SK-N-SH (cell line): ENCODE measurements at places on chromosomes 2 and 18.
A peak's percentile ranks its signal among the peaks of the same experiment; 100 is the strongest.

- H3K4me3 ChIP-seq = no peak overlapping the region
- H3K27ac ChIP-seq = no peak overlapping the region
- no peaks in the 10 kb centered on the region for H3K27me3 ChIP-seq
Observed at GRCh38 chr2:144227427-144228105, 292.4 kb downstream of the ZEB2 start.

DNA sequence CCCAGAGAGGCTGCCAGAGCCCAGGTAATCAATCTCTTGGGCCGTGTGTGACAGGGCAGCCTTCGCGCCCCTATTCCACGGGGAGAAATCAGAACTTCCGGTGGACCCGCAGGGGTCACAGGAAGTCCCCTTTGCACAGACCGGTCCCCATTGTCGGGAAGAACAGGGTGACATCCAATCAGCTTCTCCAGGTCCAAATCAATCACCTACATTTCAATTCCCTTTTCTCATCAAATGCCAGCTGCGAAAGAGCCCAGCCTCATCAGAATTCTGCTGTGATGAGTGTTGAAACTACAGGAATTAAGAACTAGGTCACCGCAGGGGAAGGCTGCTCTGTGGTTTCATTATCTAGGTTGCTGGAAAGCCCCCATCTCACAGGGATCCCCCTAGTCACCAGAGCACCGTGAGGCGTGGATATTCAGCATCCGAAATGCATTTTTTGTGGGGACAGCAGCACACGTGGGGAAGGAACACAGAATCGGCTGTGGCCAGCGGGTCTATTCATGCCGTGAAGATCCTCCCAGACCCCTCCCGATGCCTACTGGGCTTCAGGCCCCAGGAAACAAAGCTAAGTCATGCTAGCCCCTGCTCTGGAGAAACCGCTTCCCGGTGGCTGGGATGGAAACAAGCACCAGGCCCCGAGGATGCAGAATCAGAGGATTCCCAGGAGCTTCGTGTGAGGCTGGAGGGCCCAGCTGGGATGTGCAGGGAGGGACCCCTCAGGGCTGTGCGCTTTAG, 193.7 kb upstream of the ID2 start:
- no peak overlapping the region for H3K4me3 ChIP-seq
- H3K27me3 ChIP-seq = no peaks in the 10 kb centered on the region
- no peak overlapping the region for H3K27ac ChIP-seq
- H3K4me1 ChIP-seq = no peaks in the 10 kb centered on the region
- DNase-seq = no peak

DNA sequence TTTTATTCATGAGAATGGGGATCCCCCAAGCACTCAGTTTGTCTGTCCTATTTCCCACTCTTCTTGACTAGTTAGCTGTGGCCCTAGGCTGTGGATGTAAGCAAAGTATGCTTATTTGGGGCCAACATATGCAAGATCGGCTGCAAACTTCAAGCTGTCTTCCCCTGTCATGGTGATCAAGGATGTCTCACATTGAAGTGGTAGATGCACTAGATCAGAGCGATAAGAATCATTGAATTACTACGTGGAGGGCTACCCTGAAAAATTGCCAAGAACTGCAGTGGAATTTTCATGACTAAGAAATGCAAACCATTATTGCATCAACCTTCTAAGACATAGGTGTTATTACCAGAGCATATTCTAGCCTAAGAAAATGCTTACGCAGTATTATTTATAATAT, 527.4 kb downstream of the RNF144A start:
- H3K4me3 ChIP-seq = no peak overlapping the region
- H3K36me3 ChIP-seq = no peaks in the 10 kb centered on the region
- no peaks in the 10 kb centered on the region for H3K27me3 ChIP-seq
- no peak for DNase-seq
- no peaks in the 10 kb centered on the region for H3K4me1 ChIP-seq
- H3K27ac ChIP-seq = no peak overlapping the region

- no peaks in the 10 kb centered on the region for H3K4me1 ChIP-seq
- H3K27me3 ChIP-seq = no peaks in the 10 kb centered on the region
- no peak overlapping the region for H3K27ac ChIP-seq
- DNase-seq = no peak
Observed at GRCh38 chr2:166140932-166141331, 13.1 kb upstream of the SCN1A start.

- no peaks in the 10 kb centered on the region for H3K4me1 ChIP-seq
- peaks cover 12% of the 10 kb centered on the region; the same call in 1 of the 2 replicates for H3K36me3 ChIP-seq
- DNase-seq = no peak
- no peak overlapping the region for H3K4me3 ChIP-seq
- H3K27me3 ChIP-seq = no peaks in the 10 kb centered on the region
Observed at GRCh38 chr2:217798743-217799562, 203.8 kb downstream of the TNS1 start.

- no peak for DNase-seq
- no peak overlapping the region for H3K27ac ChIP-seq
- H3K27me3 ChIP-seq = peaks cover 33% of the 10 kb centered on the region
- no peak overlapping the region for H3K4me3 ChIP-seq
Observed at GRCh38 chr18:78778651-78779050, 201.0 kb upstream of the SALL3 start.

DNA sequence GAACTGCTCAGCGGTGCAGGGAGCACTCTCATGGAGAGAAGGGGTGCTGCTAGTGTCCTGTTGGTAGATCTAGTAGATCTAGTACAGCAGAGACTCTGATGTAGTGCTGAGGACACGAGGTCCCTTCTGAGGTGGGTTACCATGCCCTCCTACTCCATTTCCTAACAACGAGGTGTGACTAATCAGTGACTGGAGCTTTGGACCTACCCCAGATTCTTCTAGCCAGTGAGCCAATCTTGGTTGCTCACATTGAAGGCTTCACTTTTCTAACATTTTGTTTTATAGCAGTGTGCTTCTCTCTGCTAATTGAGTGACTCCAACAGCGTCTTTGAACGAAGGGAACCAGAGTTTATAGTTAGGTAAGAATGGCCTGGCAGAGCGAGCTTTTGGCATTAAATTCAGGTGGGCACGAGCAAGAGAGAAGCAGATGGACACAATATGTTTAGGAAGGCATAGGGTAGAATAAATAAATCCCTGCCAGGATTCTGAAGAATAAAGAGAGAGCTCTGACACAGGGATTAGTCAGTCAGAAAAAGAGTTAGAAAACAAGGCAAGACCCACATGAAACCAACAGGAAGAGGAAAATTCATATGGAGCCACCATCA, 306.0 kb upstream of the RAB12 start:
- H3K27ac ChIP-seq = no peak overlapping the region
- no peak for DNase-seq
- peaks cover 3% of the 10 kb centered on the region; the same call in 1 of the 2 replicates for H3K4me1 ChIP-seq
- H3K36me3 ChIP-seq = no peaks in the 10 kb centered on the region
- no peak overlapping the region for H3K4me3 ChIP-seq
- no peaks in the 10 kb centered on the region for H3K27me3 ChIP-seq

DNA sequence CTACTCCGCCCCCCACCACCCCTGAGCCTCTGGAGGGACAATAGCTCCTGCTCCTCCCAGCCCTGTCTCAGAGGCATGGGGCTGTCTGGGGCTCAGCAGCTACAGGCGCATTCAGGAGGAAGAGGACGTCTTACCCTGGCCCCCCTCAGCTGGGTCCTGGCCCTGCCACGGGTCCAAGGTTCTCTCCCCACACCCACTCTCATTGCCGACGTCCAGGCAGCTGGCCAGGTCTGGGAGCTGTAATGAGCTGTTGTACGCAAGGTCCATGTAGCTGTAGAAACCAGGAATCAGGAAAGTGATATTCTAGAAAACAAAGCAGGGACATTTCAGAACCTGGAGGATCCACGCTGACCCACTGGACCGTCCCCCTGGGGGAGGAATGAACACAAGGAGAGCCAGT, 13.5 kb downstream of the PASK start:
- DNase-seq = no peak
- no peak overlapping the region for H3K27ac ChIP-seq
- H3K4me3 ChIP-seq = no peak overlapping the region
- H3K4me1 ChIP-seq = no peaks in the 10 kb centered on the region

DNA sequence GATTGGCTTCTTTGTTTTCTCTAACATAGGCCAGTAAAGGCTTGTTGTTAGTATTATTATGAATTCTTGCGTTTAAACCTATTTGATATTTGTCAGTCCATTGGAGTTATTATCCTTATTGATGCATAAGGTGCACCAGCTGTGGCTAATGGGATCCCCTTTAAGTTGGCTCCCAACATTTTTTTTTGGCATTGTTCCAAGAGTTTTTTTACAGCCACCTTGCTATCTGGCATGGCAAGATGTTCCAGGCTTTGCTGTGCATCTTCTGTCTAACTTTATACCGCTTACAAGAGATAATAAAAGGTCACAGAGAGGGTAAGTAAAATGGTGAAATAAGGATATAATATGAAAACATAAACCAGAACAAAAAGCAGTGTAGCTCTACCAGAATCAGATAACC, 157.5 kb upstream of the TACR1 start:
- no peak for DNase-seq
- H3K27ac ChIP-seq = no peak overlapping the region
- no peak overlapping the region for H3K4me3 ChIP-seq
- H3K36me3 ChIP-seq = no peaks in the 10 kb centered on the region

DNA sequence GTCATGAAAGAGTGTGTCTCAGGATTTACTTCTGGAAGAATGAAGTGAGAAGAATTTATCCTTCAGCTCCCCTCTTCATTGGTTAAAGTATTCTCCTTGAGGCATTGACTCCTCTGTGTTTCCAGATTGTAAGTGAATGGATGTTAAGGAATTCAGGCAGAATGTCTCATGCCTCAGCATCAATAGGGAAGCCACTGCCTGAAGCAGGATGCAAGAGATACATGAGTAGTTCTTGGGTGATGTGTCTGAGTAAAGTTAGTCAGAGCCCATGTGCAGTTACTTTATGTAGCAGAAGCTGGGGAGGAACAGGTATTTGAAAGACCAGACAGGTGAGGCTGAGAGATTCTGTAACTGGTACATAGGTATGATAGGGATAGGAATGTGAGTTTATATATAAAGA, 34.0 kb upstream of the TMEFF2 start:
- H3K27me3 ChIP-seq = no peaks in the 10 kb centered on the region
- peaks cover 7% of the 10 kb centered on the region; the same call in 1 of the 2 replicates for H3K4me1 ChIP-seq
- H3K36me3 ChIP-seq = no peaks in the 10 kb centered on the region
- DNase-seq = no peak

DNA sequence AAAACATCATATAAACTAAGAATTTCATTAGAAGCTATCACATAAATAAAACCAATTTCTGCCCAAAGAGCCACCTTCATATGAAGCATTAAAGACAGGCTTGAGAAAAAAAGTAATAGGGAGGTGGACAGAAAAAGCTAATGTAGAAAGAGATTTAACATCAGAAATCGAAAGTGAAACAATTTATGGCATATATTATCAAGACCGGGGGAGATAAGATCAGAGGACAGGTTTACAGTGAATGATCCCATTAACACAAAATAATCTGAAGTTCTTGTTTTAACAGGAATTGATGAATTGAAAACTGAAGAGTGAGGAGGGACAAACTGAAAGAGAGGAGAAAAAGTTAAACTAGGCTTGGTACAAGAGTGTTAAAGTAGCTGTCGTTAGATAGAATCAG, 786.3 kb upstream of the FSHR start:
- H3K27me3 ChIP-seq = no peaks in the 10 kb centered on the region
- H3K4me1 ChIP-seq = no peaks in the 10 kb centered on the region
- no peak overlapping the region for H3K27ac ChIP-seq
- no peak for DNase-seq

- H3K36me3 ChIP-seq = no peaks in the 10 kb centered on the region
- H3K4me1 ChIP-seq = peaks cover 54% of the 10 kb centered on the region
- H3K4me3 ChIP-seq = no peak overlapping the region
- no peak overlapping the region; the same call in 1 of the 2 replicates for H3K27ac ChIP-seq
- DNase-seq = no peak
- no peaks in the 10 kb centered on the region; the same call in 1 of the 2 replicates for H3K27me3 ChIP-seq
Observed at GRCh38 chr2:41965173-41965908, 82.5 kb upstream of the PKDCC start.

GRCh38 chr2:10192392-10193015, 70.0 kb downstream of the RRM2 start:
- no peak overlapping the region for H3K27ac ChIP-seq
- no peaks in the 10 kb centered on the region for H3K36me3 ChIP-seq
- no peak overlapping the region for H3K4me3 ChIP-seq
- DNase-seq = peak; percentile 34
- H3K27me3 ChIP-seq = no peaks in the 10 kb centered on the region

GRCh38 chr2:82198809-82199492, 1894.4 kb upstream of the LRRTM1 start:
- no peaks in the 10 kb centered on the region for H3K4me1 ChIP-seq
- no peak for DNase-seq
- no peak overlapping the region for H3K4me3 ChIP-seq
- H3K27ac ChIP-seq = no peak overlapping the region

GRCh38 chr2:150485871-150486538, 1.5 kb downstream of the RND3 start:
- peak; percentile 71 for DNase-seq
- H3K36me3 ChIP-seq = peaks cover 29% of the 10 kb centered on the region

GRCh38 chr2:23801396-23801795, 125.5 kb downstream of the ATAD2B start:
- no peak for DNase-seq
- peaks cover 29% of the 10 kb centered on the region for H3K36me3 ChIP-seq
- no peak overlapping the region for H3K27ac ChIP-seq

- no peaks in the 10 kb centered on the region for H3K36me3 ChIP-seq
- peak overlapping the region; percentile 65; the same call in 1 of the 2 replicates for H3K27ac ChIP-seq
- peak; percentile 25 for DNase-seq
- H3K27me3 ChIP-seq = no peaks in the 10 kb centered on the region
Observed at GRCh38 chr2:174971868-174972781, 33.1 kb downstream of the CHN1 start.

- no peak overlapping the region for H3K27ac ChIP-seq
- no peaks in the 10 kb centered on the region for H3K27me3 ChIP-seq
- DNase-seq = no peak
- peaks cover 19% of the 10 kb centered on the region for H3K4me1 ChIP-seq
- H3K4me3 ChIP-seq = no peak overlapping the region
- no peaks in the 10 kb centered on the region for H3K36me3 ChIP-seq
Observed at GRCh38 chr2:46120792-46121555, 176.2 kb upstream of the EPAS1 start.

DNA sequence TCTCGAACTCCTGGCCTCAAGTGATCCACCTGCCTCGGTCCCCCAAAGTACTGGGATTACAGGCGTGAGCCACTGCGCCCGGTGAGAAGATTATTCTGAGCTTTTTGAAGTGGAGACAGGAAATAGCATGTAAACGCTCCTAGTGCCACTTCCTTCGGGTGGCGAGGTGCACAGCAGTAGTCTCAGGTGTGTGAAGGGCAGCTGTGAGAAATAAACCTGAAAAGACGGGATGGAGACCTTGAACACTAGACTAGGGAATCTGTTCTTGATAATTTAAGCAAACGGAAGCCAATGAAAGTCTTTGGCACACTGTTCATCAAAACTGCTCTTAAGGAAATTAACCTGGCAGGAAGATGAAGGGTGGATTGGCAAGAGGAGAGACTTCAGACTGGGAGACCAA, 439 bp upstream of the PLEKHH2 start:
- H3K27ac ChIP-seq = no peak overlapping the region
- peaks cover 9% of the 10 kb centered on the region; the same call in 1 of the 2 replicates for H3K4me1 ChIP-seq
- DNase-seq = no peak

- H3K27ac ChIP-seq = no peak overlapping the region
- no peaks in the 10 kb centered on the region for H3K27me3 ChIP-seq
- H3K4me1 ChIP-seq = no peaks in the 10 kb centered on the region
- no peak for DNase-seq
- H3K4me3 ChIP-seq = no peak overlapping the region
Observed at GRCh38 chr2:5494212-5494611, 198.0 kb upstream of the SOX11 start.
